ENCODE measurements at places on chromosomes 5 and 9. TPM values are rescaled to one million over a fixed set of nuclear protein-coding genes. Genes with fewer than 3 reads are reported as not detected.

GRCh38 chr5:138240650-138241385 is 27.7 kb upstream of the CDC23 start:
- no peak overlapping the region for H3K27ac ChIP-seq
- H3K27me3 ChIP-seq: peaks cover 16% of the 10 kb centered on the region
- H3K4me1 ChIP-seq: peaks cover 10% of the 10 kb centered on the region
- H3K4me3 ChIP-seq: no peak overlapping the region
- no peaks in the 10 kb centered on the region for H3K36me3 ChIP-seq

DNA sequence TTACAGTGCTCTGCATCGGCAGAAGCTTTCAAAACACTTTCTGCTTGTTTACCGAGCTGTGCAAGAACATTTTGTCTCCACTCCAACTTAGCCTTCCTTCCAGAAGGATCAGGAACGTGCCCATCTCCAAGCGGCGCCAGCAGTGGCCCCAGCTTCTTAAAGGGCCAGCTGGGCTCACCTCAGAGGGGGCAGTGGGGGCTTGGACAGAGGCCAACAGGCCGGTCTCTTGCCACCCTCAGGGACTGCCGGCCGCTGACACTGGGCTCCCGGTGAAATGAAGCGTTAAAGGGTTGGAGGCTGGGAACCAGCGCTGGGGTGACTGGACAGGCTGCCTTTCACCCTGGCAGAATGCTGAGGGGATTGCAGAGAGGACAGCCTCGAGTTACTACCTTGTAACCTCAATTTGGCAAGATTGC is 67.0 kb upstream of the RNU6ATAC start:
- H3K4me1 ChIP-seq: no peaks in the 10 kb centered on the region
- no peak overlapping the region for H3K4me3 ChIP-seq
- H3K27ac ChIP-seq: no peak overlapping the region
- H3K36me3 ChIP-seq: no peaks in the 10 kb centered on the region
- no peak for DNase-seq

- H3K36me3 ChIP-seq: no peaks in the 10 kb centered on the region
- H3K27me3 ChIP-seq: no peaks in the 10 kb centered on the region
- no peak overlapping the region for H3K4me3 ChIP-seq
- no peak for DNase-seq
These were observed 202.6 kb upstream of the MAP3K1 start for GRCh38 chr5:56612759-56613158.

- H3K27me3 ChIP-seq: no peaks in the 10 kb centered on the region
- H3K4me1 ChIP-seq: no peaks in the 10 kb centered on the region
- H3K36me3 ChIP-seq: no peaks in the 10 kb centered on the region
- H3K4me3 ChIP-seq: no peak overlapping the region
These were observed 145.4 kb upstream of the NREP start for GRCh38 chr5:111902436-111902835.

GRCh38 chr9:15206903-15207696 is 99.9 kb downstream of the TTC39B start:
- no peak overlapping the region for H3K4me3 ChIP-seq
- peaks cover 3% of the 10 kb centered on the region for H3K36me3 ChIP-seq
- no peak for DNase-seq
- no peaks in the 10 kb centered on the region for H3K27me3 ChIP-seq
- no peak overlapping the region for H3K27ac ChIP-seq

GRCh38 chr5:34585601-34586104 is 70.5 kb upstream of the RAI14 start:
- DNase-seq: no peak
- H3K4me3 ChIP-seq: no peak overlapping the region
- H3K4me1 ChIP-seq: peaks cover 16% of the 10 kb centered on the region

GRCh38 chr9:2727966-2728613 is 10.8 kb downstream of the KCNV2 start:
- H3K27ac ChIP-seq: no peak overlapping the region
- H3K4me3 ChIP-seq: no peak overlapping the region
- H3K27me3 ChIP-seq: no peaks in the 10 kb centered on the region

DNA sequence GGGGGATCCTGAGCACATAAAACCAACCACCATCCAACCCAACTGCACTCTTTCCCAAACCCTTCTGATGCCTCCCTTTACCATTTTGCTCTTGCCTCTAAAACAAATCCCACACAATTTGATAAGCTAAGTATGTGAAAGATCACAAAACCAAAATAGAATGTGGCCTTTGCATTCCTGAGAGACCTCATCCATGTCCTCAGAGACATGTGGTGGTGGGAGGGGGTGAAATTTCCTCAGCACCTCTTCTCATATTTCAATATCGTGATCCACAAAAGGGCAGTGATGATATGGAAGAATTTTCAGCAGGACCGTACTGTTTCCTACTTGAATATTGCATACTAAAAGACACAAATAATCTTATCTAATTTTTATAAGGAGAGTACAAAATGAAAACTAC is 423.3 kb downstream of the TLE1 start:
- no peaks in the 10 kb centered on the region for H3K27me3 ChIP-seq
- no peaks in the 10 kb centered on the region for H3K4me1 ChIP-seq
- no peak for DNase-seq
- no peak overlapping the region for H3K4me3 ChIP-seq
- H3K36me3 ChIP-seq: no peaks in the 10 kb centered on the region

GRCh38 chr5:78235289-78235688 is 59.2 kb downstream of the AP3B1 start:
- no peaks in the 10 kb centered on the region for H3K27me3 ChIP-seq
- H3K4me1 ChIP-seq: no peaks in the 10 kb centered on the region
- no peak overlapping the region for H3K4me3 ChIP-seq
- no peak for DNase-seq
- H3K27ac ChIP-seq: no peak overlapping the region

GRCh38 chr9:79896390-79896980 is 324.7 kb downstream of the TLE4 start:
- H3K36me3 ChIP-seq: no peaks in the 10 kb centered on the region
- DNase-seq: no peak
- no peaks in the 10 kb centered on the region for H3K4me1 ChIP-seq
- H3K27ac ChIP-seq: no peak overlapping the region

- H3K4me3 ChIP-seq: no peak overlapping the region
- peaks cover 13% of the 10 kb centered on the region for H3K36me3 ChIP-seq
- no peak for DNase-seq
- peak overlapping the region; percentile 91 for H3K27ac ChIP-seq
- H3K27me3 ChIP-seq: no peaks in the 10 kb centered on the region
These were observed 75.0 kb upstream of the SAP30L start for GRCh38 chr5:154370813-154371212.

GRCh38 chr9:128628471-128629048 is 28.1 kb downstream of the DYNC2I2 start:
- H3K36me3 ChIP-seq: peaks cover 32% of the 10 kb centered on the region
- peak; percentile 36 for DNase-seq
- no peaks in the 10 kb centered on the region for H3K27me3 ChIP-seq
- no peak overlapping the region for H3K4me3 ChIP-seq
- no peaks in the 10 kb centered on the region for H3K4me1 ChIP-seq

DNA sequence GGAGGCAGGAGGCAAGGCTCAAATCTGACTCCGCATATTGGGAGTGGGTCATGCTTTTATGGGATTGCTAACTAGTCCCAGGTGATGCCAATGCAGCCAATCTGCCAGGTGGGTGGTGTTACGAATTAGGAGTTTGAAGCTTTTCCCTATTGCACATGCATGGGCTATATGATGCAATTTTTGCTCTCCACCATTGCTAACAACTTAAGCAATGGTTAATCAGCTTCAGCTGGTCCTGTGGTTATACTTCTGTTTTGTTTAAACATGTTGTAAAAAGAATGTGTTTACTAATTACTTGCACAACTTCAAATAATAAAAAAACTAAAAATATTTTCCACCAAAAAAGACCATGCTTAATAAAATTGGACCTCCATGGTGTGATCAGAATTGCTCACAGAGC is 55.7 kb downstream of the SHC3 start:
- no peak for DNase-seq
- no peaks in the 10 kb centered on the region for H3K4me1 ChIP-seq
- no peaks in the 10 kb centered on the region for H3K27me3 ChIP-seq
- no peak overlapping the region for H3K4me3 ChIP-seq

DNA sequence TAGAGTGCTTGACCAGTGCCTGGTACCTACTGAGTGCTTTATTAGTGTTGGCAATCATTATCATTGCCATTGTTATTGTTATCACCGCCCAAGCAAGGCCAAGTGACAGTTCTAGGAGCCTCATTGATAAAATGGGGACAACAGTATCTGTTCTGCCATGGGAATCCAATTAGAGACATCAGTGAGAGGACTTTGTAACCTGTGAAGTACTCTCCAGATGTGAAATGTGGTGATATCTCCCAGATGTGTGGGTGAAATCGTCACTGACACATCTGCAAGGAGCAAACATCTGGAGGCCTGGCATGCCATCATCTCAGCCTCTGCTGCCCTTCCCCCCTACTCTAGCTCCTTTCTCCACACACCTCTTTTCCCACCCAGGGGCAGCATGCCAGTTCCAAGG is 260.8 kb downstream of the PAPPA start:
- H3K4me1 ChIP-seq: no peaks in the 10 kb centered on the region
- no peak overlapping the region for H3K27ac ChIP-seq
- peaks cover 14% of the 10 kb centered on the region for H3K36me3 ChIP-seq
- H3K27me3 ChIP-seq: no peaks in the 10 kb centered on the region
- DNase-seq: no peak
- no peak overlapping the region for H3K4me3 ChIP-seq

- no peak for DNase-seq
- no peak overlapping the region for H3K4me3 ChIP-seq
- no peak overlapping the region for H3K27ac ChIP-seq
- no peaks in the 10 kb centered on the region for H3K4me1 ChIP-seq
- H3K36me3 ChIP-seq: no peaks in the 10 kb centered on the region
These were observed 30.9 kb upstream of the TNFSF15 start for GRCh38 chr9:114836769-114837168.

DNA sequence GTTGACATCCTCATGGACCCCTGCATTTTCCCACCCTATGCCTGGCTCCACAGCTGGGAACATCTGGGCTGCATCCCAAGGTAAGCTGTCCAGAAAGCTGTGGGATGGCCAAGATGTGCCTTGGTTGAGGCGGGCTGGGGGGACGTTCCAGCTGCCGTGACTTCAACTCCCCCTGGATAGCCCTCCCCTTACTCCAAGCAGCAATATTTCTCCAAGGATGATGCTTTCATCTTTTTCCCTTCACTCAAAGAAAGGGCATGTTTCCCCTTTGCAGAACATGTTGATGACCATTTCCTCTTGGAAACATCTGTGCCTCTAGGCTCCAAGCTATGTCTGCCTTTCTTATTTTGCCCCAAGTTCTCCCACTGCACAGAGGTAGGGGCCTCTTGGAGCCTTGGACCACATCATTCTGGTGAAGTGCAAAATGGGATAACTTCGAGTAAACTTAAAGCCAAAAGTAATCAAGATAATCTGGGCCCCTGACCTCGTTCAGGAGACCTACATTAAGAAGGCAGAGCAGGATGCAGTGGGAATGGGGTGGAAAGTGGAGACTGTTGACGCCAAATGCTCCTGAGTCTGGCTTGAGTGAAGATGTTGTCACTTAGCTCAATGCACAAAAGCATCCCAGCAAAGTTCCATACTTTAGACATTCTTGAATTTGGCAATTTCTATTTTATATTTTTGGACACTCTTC is 175.2 kb downstream of the GAS1 start:
- H3K36me3 ChIP-seq: no peaks in the 10 kb centered on the region
- H3K4me1 ChIP-seq: no peaks in the 10 kb centered on the region
- H3K27me3 ChIP-seq: no peaks in the 10 kb centered on the region
- no peak overlapping the region for H3K27ac ChIP-seq

- no peak for DNase-seq
- no peaks in the 10 kb centered on the region for H3K27me3 ChIP-seq
- H3K4me1 ChIP-seq: no peaks in the 10 kb centered on the region
- H3K4me3 ChIP-seq: no peak overlapping the region
These were observed 61.4 kb upstream of the TRIO start for GRCh38 chr5:14081791-14082190.

DNA sequence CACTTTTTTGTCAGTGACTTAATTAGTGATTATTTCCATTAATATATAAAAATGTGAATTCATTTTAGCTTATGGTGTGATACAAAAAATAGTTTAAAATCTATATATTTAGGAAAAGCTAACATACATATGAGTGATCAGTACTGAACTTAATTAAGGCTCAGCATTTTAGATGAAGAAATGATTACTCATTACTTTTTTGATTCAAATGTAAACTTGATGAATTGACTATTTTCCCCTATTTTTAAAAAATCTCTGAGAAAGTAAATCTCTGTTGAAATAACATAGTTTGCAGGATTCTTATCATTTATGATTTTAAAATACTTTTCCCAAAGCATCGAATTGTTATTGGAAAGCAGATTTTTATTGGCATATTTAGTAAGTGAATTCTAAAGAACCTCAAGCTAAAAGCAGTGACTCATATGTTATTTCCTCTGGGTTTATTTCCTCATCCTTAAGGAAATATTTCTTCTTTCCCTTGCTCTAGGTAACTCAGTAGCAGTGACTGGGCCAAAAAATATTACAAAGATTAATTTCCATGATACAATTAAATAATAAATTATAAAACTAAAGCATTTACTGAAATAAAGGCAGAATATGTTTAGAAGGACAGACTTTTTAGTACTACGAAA is 290.6 kb downstream of the FER start:
- 0 out of 2 replicates have a peak, but pooled peaks cover 2% of the 10 kb centered on the region for H3K36me3 ChIP-seq
- no peak overlapping the region for H3K4me3 ChIP-seq
- DNase-seq: no peak
- H3K4me1 ChIP-seq: no peaks in the 10 kb centered on the region
- no peaks in the 10 kb centered on the region for H3K27me3 ChIP-seq

- no peak for DNase-seq
- H3K36me3 ChIP-seq: 0 out of 2 replicates have a peak, but pooled peaks cover 3% of the 10 kb centered on the region
These were observed 151.8 kb upstream of the GPR151 start for GRCh38 chr5:146667633-146668272.

- no peak overlapping the region for H3K4me3 ChIP-seq
- H3K4me1 ChIP-seq: no peaks in the 10 kb centered on the region
- DNase-seq: peak; percentile 29
- H3K27ac ChIP-seq: no peak overlapping the region
- no peaks in the 10 kb centered on the region for H3K36me3 ChIP-seq
- H3K27me3 ChIP-seq: no peaks in the 10 kb centered on the region
These were observed 42.0 kb upstream of the RXRA start for GRCh38 chr9:134284273-134284672.

DNA sequence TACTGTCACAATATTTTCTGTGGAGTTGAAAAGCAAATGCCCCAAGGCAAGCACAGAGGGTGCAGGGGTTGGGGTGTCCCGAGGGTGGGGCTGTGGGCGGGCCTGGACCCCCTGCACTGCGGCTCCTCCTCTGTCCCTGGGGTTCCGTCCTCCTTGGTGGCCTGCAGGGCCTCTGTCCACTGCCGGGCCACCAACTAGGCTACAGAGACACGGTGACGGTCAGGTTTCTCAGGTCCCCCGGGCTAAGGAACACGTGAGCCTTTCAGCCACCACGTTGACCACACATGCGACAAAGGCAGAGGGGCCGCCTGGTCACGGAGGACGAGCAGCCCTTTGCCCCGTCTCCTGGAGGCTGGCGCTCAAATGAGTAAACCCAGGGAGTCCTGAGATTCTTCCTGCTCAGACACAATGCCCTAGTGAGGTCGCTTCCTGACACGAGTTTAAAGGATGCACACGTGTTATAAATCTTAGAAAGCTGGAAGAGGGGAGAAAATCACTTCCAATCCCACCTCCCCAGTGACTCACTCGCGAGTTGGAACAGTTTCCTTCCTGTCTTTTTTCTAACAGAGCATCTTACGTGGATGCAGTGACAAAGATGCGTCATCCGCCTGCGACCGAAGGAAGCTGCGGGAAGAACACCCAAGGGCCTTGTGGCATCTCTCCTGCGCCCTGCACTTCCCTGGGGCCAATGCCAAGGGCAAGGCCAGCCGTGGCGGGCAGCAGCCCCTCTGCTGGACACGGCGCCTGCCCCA is 24.8 kb upstream of the OBP2B start:
- no peak overlapping the region for H3K27ac ChIP-seq
- no peak overlapping the region for H3K4me3 ChIP-seq

Gene ZNF366
- not detected for polyA plus RNA-seq

Gene LRRC14B
- not detected for polyA plus RNA-seq

Gene SGCD
- polyA plus RNA-seq: 0.94 TPM

Gene CNTFR
- 1.8 TPM for polyA plus RNA-seq

Gene GRIA1
- polyA plus RNA-seq: 0.35 TPM

All from SK-N-SH (cell line).